ENCODE measurements at places on chromosomes 12 and 14. TPM values are rescaled to one million over a fixed set of nuclear protein-coding genes. Genes with fewer than 3 reads are reported as not detected.

TAS2R31 gene
- 0.39 TPM for total RNA-seq

GALC gene
- total RNA-seq = 14.5 TPM

PPFIA2 gene
- not detected for total RNA-seq

STAB2 gene
- not detected for total RNA-seq

ITPR2 gene
- total RNA-seq = 11.4 TPM

ITPK1 gene
- 19.0 TPM for total RNA-seq

RPL10L gene
- total RNA-seq = not detected

LMBR1L gene
- total RNA-seq = 38.4 TPM

ADGRD1 gene
- 0.78 TPM for total RNA-seq

GUCY2C gene
- not detected for total RNA-seq

SIX6 gene
- not detected for total RNA-seq

ALDH1L2 gene
- total RNA-seq = 35.3 TPM

FAM186B gene
- total RNA-seq = 0.32 TPM

PITPNM2 gene
- total RNA-seq = 13.9 TPM

MIP gene
- total RNA-seq = not detected

CLEC1B gene
- total RNA-seq = not detected

DPPA3 gene
- total RNA-seq = not detected

SLC16A7 gene
- 31.9 TPM for total RNA-seq

Data from epithelial cell of alveolus of lung (primary cell).